Amniotic epithelial cell (primary cell): ENCODE measurements at places on chromosomes 5 and 9.
A peak's percentile ranks its signal among the peaks of the same experiment; 100 is the strongest.

DNA sequence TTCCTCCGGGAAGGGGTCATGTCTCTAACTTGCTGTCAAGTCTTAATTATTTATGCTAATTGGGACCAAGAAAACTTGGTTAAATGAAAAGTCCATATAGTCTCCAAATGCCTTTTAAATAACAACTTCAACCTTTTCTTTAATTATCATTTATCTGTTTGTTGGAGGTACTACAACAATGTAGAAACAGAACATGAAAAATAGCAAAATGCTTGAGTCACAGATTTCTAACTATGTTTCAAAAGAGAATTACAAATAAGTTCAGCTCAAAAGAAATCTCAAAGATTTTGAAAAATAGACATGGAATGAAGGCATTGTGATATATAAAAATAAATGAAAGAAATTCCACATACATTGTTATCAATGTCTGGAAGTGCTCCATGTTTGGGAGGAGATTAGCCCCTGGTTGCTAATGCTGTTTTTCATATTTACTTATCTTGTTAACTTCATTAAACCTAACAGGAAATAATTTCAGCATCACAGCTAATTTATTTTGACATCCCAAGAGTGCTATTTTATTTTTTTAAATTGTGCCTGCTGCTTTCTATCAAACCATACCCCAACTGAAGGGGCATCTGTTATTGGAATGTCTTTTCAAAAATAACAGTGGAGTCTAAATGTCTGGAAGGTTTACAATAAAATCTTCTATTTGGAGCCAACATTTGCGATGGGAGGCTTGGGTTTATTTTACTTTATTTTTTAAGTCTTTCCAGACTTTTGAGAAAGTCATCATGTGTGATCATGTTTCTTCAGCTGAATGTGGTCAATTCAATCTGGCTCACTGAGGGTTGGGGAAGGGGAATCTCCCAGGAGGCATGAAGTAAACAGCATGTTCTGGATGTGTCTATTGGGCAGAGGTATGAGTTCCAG is 53.1 kb upstream of the ANKRD55 start:
- no peak for DNase-seq

- no peak for DNase-seq
Observed at GRCh38 chr5:121962958-121963357, 1.2 kb downstream of the SRFBP1 start.

DNA sequence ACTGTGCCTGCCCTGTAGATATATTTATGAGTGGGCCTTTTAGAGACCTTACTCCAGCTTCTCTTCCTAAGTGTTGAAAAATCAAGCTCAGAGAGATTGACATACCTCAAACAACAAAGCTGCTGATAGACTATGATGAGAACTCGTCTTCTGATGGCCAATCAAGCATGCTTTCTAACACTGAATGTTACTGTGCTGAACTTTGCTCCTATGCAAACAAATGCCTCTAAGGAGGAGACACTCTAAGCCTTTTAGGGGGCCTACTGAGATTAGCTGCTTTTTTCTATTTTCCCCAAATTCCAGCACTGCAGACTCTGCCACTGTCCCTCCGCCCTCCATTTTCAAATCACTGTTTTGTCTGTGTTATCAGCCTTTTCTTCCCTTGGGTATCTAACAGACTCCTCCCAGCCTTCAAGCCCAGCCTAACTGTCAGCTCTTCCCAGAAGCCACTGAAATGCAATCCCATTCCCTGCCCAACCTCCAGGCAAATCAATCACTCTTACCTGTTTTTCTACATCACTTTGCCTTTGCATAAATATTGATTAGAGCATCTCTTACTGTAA is 39.5 kb downstream of the TXNDC8 start:
- no peak for DNase-seq

- no peak for DNase-seq
Observed at GRCh38 chr9:130089141-130089540, 35.4 kb downstream of the GPR107 start.

DNA sequence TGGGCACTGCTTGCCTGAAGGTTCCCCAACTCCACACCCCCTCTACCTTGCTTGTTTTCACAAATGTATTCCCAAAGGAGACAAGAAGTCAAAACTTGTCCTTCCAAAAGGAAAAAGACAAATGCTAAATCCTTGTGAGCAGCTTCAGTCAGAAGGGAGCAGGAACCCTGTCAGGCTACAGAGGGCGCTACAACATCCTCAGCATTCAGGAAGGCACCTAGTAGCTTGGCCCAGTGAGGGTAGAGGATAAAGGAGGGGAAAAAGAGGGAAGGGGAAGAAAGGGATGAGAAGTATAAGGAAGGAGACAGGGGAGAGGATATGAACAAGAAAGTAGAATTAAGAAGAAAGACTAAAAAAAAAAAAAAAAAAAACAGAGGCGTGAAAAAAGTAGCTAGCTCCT is 97.5 kb downstream of the MLLT3 start:
- DNase-seq, result no peak

- DNase-seq, result peak; percentile 13
Observed at GRCh38 chr5:38162625-38163024, 95.7 kb upstream of the EGFLAM start.

GRCh38 chr5:174493530-174493929 is 230.9 kb upstream of the MSX2 start:
- DNase-seq, result no peak

DNA sequence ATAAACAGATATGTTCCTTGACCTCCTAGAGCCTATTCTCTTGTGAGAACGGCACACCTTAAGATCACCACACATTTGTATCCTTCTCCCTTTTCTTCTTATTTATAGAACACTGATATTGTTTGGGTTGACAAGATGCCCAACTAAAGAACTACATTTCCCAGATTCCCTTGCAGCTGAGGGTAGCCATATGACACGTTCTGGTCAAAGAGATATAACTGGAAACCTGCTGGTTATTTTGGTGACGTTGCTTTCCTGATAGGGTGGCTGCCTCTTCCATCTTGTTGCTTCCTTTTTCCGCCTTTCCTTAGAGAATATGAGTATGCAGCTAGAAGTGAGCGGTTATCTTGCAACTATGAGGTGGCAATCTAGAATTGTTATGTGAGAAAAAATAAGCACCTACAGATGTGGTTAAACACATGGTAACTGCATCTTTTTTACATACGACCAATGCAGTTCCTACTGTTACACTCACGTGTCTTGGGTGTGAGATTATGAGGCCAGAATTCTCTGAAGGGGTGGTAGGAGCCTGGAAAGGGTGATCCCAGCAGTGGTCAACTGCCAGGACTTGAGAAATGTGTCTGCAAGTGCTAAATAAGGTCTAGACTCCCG is 72.9 kb downstream of the SEC61B start:
- DNase-seq, result peak; percentile 4

DNA sequence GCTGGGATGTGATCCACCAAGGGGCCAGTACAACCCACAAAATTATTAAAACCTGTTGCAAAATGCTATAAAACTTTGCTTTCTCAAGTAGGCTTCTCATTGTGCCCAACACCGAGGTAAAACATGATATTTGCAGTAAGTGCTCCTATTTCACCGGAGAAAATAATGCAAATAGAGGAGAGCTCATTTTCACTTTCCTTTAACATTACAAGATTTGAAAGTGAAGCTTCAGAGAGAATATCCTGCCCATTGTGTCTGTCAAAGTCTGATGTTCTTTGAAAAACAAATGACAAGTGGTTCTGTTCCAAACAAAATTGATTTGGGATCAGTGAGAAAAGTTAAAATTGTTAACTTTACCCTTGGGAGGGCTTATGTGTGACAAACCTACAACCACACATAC is 287.1 kb downstream of the KCNN2 start:
- no peak for DNase-seq

GRCh38 chr9:100315561-100315960 is 37.2 kb downstream of the TEX10 start:
- DNase-seq, result no peak

DNA sequence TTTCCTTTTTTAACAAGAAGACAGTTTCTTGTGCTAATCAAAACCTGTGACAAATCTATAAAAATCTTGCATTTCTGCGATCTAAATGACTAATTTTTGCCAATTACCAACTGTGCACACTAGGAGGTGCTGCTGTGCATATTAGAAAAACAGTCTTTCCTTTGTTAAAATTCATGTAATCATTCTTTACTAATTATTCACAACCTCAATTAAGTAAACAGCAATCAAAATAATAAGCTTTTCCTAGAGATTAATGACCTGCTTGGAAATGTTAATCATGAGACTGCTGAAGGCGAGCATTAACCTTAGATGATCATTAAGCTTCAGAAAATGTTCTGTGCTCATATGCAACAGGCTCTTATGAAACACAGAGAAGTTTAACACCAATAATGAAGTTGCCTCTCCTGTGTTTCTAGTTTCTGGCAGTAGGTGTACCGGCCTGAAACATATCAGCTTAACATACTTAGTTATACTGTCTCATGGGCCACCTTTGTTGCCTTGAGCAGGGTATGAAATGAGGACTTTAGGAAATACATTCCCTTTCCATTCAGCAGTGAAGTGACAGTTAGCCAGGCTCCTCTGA is 17.7 kb downstream of the RFESD start:
- peak; percentile 65 for DNase-seq

- DNase-seq, result peak; percentile 12
Observed at GRCh38 chr5:127562252-127562651, 44.8 kb downstream of the PRRC1 start.

DNA sequence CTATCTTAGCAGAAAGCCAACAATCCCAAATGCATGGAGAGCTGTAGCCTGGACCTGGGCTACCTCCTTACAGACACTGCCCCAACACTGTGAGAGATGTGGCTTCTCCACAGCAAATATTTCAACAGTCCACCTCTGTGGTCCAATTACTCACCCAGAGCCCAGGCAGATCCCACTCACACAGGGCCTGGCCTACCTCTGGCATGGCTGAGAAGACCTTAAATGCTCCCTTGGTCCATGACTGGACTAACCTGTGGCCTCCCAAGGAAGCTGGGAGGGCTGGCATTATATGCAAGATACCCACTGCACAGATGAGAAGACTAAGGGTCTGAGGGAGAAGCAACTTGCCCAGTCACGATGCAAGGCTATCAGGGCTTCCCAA is 22.8 kb upstream of the SLC25A51 start:
- peak; percentile 63 for DNase-seq

DNA sequence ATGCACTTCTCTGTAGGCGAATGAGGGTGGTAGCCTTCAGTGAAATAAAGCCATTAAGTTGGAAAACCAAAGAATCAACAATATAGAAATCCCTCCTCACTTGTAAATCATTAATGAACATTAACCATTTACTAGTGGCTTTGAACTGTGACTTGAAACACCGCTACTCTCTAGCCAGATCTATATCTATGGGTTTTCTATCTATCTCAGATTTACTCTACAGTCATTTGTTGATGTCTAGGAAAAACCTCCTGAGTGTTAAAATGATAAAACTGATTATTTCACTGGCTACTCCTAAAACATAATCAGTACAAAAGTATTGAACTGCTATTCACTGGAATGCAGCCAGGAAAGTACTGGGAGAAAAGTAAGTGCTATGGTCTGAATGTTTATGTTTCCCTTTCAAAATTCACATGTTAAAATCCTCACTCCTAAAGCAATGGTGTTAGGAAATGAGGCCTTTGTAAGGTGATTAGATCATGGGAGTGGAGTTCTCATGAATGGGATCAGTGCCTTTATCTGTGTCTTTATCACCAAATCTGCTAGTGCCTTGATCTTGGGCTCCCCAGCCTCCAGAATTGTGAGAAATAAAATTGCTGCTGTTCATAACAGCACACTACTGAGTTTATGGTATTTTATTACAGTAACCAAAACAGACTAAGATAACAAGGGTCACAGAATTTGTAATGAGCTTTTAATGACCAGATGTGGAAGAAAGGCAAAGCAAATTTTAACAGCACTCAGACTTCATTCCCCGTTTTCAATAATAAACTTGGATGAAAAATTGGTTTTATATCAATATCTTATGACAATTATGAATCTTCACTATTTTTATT is 8.6 kb upstream of the OXCT1 start:
- DNase-seq, result no peak

DNA sequence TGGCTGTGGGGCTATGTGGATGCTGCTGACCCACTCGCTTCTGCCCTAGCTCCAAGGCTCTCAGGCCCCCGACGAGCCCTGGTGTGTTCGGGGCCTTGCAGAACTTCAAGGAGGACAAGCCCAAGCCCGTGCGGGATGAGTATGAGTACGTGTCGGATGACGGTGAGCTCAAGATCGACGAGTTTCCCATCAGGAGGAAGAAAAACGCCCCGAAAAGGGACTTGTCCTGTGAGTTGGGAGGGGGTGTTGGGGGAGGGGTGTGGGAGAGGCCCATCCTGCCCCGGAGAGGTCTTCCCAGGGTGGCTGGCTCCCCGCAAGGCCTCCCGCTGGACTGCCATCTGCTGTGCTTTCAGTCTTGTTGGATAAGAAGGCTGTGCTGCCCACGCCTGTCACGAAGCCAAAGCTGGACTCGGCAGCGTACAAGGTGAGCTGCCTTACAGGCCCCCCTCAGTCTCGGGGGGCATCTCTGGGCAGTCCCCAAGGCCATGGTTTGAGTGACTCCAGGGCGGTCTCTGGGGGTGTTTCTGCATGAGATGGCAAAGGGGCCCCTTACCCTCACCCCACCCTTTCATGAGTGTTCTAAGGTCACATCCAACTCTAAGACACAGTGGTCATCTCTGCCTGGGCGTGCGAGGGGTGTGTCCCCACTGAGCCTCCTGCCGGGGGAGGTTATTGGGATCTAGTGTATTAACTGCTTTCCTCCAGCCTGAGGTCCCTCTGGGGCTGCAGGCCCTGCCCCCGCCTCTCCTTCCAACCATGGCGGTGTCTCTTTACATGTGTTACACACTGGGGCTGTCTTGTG is 89.5 kb downstream of the PHF2 start:
- DNase-seq, result no peak

DNA sequence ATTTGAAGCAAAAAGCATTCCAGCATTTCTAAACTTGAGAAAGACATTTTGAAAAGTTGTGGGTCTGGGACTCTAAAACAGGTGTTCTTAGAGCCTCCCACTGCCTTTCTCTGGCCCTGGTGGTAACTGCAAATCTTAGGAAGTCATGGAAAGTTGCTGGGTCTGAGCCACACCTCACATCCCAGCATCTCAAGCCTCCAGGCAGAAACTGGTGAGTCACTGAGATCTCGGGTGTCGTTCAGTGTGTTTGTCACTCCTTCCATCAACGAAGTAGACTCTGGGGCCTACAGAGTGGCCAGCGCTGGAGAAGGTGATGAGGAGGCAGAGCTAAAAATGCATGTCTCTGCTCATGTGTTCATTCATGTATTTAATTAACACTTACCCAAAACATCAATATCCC is 59.6 kb upstream of the C5orf58 start:
- no peak for DNase-seq

- DNase-seq, result no peak
Observed at GRCh38 chr9:16718952-16719351, 151.5 kb downstream of the BNC2 start.

GRCh38 chr9:105475302-105475701 is 27.5 kb downstream of the FSD1L start:
- peak; percentile 62 for DNase-seq

GRCh38 chr5:96822686-96823459 is 15.1 kb upstream of the ERAP1 start:
- DNase-seq, result no peak

GRCh38 chr5:156366521-156366920 is 39.6 kb downstream of the SGCD start:
- DNase-seq, result no peak
